ENCODE measurements at places on chromosomes 6 and 20.
A peak's percentile ranks its signal among the peaks of the same experiment; 100 is the strongest.

DNA sequence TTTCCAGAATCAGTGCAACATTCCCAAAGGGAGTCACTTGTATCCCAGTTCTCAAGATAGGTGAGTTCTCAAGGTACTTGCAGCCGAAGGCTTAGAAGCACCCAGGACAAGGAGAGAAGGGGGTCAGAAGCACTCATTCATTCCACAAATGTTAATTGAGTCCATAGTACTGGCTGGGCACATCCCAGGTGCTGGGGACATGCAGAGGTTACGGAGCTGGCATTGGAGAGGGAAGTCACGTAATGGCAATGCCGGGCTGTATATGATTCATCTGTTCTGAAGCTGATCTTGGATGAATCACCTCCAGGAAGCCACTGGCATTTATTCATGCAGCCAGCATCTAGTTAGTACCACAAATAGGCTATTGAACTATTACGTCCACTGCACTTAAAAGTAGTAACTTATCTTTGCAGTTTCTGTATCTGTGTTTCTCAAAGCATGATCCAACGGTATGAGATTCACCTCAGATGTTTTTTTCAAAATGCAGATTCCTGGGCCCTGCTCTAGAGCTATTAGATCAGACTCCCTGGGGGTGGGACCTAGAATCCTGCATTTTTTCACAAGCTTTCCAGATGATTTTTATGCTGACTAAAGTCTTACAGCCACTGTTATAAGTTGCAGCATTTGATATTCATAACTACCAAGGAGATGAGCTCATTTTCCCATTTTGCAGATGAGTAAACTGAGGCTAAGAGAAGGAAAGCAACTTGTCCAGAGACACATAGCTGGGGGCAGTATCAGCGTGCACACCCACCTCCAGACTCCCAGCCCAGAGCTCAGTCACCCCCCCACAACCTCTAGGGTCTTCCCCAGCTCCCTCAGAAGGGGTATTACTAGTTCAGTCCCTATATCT is 44.1 kb upstream of the ID1 start:
- DNase-seq = no peak

GRCh38 chr6:142872376-142872775 is 72.6 kb downstream of the HIVEP2 start:
- DNase-seq = no peak

DNA sequence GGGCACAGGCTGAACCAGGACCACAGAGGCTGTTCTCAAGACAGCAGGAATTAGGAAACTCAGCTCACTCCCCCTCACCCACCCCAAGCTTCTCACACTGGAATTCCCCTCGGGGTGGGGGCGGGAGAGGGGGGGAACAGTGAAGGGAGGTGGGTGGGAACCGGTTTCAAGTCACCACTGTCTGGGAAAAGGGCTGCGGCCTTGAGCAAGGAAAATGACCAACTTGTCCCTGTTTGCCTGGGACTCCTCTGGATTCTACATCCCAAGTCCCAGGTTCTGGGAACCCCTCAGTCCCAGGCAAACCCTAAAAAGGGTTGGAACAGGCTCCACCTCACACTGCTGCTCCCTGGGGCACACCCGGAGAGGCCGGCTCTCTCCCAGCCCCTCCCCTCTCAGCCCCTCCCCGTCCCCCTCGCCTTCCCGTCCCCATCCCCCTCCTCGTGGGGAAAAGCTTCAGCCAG is 230.7 kb downstream of the TFAP2C start:
- DNase-seq = no peak

GRCh38 chr6:36170704-36171103 is 25.8 kb upstream of the BRPF3 start:
- DNase-seq = no peak

- DNase-seq = no peak
Observed at GRCh38 chr6:151255811-151256210, 16.0 kb downstream of the AKAP12 start.

DNA sequence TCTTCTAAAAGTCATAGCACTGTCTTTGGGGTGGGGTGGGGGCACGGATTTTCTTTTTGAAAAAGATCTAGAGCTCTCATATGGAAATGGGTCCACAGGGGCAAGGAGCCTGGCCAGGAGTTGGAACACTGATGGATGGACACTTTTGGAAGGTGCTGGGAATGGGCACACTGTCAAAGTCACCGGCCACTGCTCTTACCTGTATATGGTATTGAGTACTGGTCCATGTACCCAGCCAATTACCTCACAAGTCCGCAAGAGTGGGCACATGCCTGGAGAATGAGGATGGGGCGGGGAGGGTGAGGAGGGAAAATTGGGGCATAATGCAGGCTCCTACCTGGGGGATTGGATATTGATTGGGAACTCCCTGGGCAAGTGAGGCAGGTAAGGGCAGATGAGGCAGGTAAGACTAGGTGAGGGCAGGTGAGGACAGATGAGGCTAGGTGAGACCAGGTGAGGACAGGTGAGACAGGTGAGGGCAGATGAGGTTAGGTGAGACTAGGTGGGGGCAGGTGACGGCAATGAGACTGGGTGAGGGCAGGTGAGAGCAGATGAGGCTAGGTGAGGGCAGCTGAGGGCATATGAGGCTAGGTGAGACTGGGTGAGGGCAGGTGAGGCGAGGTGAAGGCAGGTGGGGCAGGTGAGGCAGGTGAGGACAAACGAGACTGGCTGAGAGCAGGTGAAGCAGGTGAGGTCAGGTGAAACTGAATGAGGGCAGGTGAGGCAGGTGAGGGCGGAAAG is 167.9 kb downstream of the NRN1 start:
- DNase-seq = no peak

- DNase-seq = no peak
Observed at GRCh38 chr6:39910744-39911143, 23.5 kb downstream of the MOCS1 start.

GRCh38 chr20:49979030-49979832 is 3.5 kb upstream of the SNAI1 start:
- DNase-seq = no peak

DNA sequence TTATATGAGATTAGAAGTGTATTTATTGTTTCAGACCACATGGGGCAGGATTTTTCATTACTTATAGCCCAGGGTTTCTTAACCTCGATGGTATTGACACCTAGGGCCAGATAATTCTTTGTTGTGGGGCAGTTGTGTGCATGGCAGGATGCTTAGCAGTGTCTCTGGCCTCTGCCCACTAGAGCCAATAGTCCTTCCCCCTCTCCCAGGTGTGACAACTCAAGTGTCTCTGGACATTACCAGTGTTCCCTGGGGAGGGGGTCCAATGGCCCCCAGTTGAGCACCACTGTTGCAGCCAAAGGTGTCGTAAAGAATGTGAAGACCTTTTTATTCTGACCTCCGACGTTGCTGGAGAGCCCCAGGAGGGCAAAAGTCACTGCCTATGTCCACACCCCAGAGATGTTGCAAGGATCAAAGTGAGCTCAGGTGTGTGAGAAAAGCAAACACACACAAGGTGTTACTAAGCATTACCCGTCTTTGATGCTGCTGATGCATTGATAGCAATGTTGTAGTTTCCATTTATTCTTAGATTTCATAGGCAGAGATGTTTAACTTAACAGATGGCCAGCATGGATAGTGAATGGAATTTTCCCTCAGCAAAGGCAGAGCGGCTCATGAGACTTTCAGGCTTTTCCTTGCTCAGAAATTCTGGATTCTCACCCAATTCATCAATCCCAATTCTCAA is 22.2 kb downstream of the BANF2 start:
- no peak for DNase-seq

DNA sequence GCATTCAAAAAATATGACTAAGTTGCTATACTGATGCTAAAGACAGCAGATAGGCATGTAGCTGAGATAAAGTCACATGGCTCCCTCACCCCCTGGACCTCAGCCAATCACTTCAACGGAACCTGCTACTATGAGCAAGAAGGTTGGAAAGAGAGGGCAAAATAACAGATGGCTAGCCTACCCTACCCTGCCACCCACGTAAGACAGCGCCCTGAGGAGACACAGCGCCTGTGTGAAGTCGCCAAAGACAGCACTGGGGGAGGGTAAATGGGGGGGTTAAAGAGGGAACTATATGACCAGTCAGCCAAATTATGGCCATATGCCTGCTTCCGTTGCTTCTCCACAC is 163.2 kb downstream of the RALGAPA2 start:
- DNase-seq = peak; percentile 42

DNA sequence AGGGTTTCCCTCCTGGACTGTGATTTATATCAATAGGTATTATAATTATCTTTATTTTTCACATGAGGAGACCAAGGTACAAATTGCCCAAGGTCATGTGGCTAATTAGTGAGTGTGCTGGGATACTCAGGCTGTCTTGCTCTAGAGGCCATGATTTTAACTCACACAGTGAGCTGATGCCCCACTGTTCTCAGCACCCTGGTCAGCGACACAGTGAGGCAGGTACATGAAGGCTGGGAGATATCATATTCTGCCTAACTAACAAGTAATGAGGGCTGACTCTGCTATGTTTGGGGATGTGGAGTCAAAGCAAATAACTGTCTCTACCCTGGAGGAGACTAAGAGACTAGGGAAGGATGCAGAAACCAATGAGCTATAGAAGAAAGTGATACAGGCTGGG is 501.1 kb downstream of the PTPRT start:
- DNase-seq = no peak

GRCh38 chr6:35562060-35562459 is 49.4 kb upstream of the TULP1 start:
- no peak for DNase-seq

DNA sequence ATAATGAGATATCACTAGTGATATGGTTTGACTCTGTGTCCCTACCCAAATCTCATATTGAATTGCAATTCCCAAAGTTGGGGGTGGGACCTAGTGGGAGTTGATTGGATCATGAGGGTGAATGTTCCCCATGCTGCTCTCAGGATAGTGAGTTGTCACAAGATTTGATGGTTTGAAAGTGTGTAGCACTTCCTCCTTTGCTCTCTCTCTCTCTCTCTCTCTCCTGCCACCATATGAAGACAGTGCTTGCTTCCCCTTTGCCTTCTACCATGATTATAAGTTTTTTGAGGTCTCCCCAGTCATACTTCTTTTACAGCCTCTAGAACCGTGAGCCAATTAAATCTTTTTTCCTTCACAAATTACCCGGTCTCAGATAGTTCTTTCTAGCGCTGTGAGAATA is 1002.0 kb upstream of the ADGRB3 start:
- no peak for DNase-seq

DNA sequence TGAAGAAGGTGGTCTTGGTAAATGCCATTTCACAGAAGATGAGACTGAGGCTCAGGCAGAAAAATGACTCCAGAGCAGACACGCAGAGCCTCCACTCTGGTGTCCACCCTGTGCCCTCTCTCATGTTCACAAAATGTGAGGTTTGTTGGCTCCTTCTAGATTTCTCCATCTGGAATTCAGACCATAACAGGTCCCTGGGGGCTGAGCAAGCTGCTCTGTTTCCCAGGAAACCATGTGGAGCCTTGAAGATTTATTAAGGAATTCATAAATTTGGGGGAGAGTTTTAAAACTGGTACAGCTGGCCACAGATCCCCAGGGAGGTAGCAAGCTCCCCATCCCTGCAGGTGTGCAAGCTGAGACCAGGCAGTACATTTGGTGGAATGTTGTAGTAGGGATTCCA is 38.8 kb upstream of the SIRPA start:
- DNase-seq = no peak

- DNase-seq = no peak
Observed at GRCh38 chr6:148614602-148615001, 132.2 kb upstream of the UST start.

GRCh38 chr6:13421425-13422059 is 65.9 kb downstream of the GFOD1 start:
- peak; percentile 24 for DNase-seq

GRCh38 chr6:53795702-53796450 is 1.1 kb downstream of the LRRC1 start:
- no peak for DNase-seq

GRCh38 chr20:42432496-42433334 is 757.0 kb downstream of the PTPRT start:
- no peak for DNase-seq

- DNase-seq = no peak
Observed at GRCh38 chr6:38025451-38025850, 205.9 kb downstream of the ZFAND3 start.

GRCh38 chr6:12083763-12084162 is 71.7 kb downstream of the HIVEP1 start:
- no peak for DNase-seq

GRCh38 chr6:3438190-3439167 is 18.4 kb downstream of the SLC22A23 start:
- DNase-seq = no peak

DNA sequence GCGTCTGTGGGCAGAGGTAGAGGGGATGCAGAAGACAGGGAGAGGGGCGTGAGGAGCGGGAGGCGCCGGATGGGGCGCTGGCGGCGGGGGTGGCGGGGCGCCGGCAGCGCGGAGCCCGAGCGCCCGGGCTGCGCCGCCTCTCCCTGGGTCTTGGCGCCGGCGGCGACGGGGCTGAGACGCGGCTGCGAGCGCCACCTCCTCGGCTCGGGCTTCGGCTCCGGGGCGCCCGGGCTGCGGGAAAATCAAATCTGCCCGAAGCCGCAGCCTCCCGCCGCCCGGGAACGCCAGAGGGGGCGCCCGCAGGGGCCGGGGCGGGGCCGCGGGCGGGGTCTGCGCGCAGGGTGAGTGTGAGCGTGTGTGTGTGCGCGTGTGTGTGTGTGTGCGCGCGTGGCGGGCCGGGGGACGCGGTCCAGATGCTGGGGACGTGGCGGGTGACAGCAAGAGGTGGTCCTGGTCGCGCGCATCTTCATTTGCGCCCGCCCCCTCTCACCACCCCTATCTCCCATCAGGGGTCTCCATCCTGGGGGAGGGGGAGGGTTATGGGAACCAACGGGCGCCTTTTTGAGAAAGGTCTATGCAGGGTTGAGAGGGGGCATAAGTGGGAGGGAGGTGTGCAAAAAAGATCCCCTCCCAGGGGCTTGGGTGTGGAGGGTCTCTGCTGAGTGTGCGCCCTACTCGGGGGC is 646 bp upstream of the CPNE5 start:
- DNase-seq = no peak

GRCh38 chr6:8545336-8545735 is 110.0 kb upstream of the SLC35B3 start:
- DNase-seq = no peak

DNA sequence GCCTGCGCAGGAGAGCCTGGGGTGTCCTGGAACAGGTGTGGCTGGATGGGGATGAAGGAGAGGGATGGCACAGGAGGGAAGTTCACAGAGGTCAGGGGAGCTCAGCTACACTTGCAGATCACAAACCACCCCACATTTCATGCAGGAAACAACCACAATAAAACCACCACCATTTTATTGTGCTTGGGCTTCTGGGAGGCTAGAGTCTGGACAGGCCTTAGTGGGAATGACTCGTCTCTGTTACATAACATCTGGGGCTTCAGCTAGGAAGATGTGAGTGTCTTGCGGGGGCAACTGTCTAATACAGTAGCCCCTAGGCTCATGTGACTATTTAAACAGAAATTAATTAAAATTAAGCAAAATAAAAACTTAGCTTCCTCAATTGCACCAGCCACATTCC is 33.4 kb downstream of the SNX5 start:
- no peak for DNase-seq

- DNase-seq = no peak
Observed at GRCh38 chr6:154614641-154615040, 104.2 kb upstream of the CNKSR3 start.

GRCh38 chr6:27133281-27134227 is 113.9 kb upstream of the PRSS16 start:
- no peak for DNase-seq
